ENCODE measurements at places on chromosomes 5 and 9.

DNA sequence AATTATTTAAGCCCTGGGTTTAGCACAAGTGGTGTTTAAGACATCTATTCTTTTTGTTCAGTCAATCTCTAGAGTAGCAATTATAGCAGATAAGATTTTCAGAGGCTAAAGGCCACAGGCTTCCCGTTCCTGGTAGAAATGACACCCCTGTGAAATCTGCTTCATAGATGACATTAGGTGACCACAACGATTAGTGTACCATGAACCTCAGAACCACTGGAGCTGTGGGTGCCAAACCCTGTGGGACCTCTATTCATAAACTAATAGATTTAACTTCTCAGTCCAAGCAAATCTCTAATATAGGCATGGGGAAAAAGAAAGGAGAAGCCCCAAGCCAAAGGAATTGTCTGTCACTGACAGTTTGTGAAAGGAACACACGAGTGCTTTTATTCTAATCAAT, 207.4 kb downstream of the ARRDC3 start:
- DNase-seq = no peak

GRCh38 chr5:172766287-172767108, 4.5 kb downstream of the DUSP1 start:
- peak; percentile 56 for DNase-seq

- no peak for DNase-seq
Observed at GRCh38 chr5:169389318-169389717, 88.4 kb upstream of the SLIT3 start.

DNA sequence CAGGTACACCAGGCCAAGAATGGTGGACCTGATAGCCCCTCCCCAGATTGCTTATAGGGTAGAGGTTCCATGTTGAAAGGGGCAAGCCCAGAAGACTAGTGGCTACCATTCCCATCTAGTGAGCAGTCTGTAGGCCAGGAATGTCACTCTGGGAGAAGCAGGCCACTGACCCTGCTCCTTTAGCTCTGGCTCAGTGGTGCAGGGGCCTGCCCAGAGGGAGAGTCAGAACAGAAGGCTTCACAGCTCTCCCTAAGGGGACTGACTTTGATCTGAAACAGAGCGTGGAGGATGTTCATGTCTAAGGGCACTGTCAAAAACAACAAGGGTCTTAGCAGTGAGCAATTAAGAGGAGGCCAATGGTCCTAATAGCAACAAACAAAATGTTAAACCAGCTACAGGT, 81.7 kb downstream of the ZNF354C start:
- no peak for DNase-seq

All from substantia nigra (tissue), 51 donors.